CD8-positive, alpha-beta T cell (primary cell): ENCODE measurements at places on chromosomes 5 and 9. TPM values are rescaled to one million over a fixed set of nuclear protein-coding genes. Genes with fewer than 3 reads are reported as not detected.
A peak's percentile ranks its signal among the peaks of the same experiment; 100 is the strongest.

- DNase-seq, result no peak
Observed at GRCh38 chr5:174176511-174176910, 131.0 kb downstream of the NSG2 start.

- DNase-seq, result no peak
Observed at GRCh38 chr5:175674731-175675346, 17.0 kb downstream of the HRH2 start.

- DNase-seq, result no peak
Observed at GRCh38 chr9:111896942-111897600, 457 bp downstream of the UGCG start.

The TNC gene
- not detected for total RNA-seq

DNA sequence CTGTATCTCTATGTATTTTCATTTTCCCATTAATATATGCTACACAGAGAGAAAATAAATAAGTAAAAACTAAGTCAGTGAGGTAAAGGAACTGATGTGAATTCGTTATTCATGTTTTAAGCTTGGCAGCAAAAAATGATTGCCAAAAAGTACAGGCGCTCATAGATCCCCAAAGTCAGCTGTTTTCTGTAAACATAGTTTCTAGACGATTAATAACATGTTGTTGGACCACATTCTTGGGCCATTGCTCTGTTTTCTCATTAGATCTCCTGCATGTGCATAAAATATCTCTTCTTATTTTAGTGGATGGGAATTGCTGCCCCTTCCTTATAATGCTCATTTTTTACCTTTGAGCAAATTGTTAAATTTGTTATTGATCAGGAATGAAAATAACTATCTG lies 215.2 kb downstream of the TLE1 start:
- DNase-seq, result no peak

The IRX4 gene
- total RNA-seq, result not detected

DNA sequence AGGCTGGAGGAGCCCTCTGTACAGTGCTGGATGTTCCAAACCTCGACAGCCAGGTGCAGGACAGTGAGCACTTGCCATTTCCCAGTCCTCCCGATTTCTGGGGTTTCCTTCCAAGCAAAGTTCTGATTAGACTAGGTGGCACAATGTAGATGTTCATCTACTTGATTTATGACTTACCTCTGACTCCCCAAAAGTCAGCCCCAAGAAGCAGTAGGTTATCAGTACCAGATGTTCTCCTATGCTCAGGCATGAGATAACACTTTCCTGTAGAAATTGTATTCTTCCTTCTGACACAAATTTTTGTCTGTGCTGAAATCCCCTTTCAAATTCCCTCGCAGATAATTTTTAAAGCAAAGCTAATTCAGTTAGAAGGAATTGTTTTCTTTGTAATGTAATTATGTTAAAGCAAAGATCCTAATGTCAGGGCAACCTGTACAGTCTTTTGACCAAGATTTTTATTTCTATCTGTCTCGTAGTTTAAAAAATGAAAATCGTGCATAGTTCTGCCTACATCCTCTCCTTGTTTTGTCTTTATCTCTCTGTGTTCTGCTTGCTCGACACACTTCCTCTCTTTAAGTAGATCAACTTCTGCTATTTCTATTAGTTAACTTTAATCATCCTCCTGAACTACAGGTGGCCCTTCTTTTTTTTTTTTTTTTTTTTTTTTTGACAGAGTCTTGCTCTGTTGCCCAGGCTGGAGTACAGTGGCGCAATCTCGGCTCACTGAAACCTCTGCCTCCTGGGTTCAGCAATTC lies 102.4 kb upstream of the PJA2 start:
- no peak for DNase-seq

DNA sequence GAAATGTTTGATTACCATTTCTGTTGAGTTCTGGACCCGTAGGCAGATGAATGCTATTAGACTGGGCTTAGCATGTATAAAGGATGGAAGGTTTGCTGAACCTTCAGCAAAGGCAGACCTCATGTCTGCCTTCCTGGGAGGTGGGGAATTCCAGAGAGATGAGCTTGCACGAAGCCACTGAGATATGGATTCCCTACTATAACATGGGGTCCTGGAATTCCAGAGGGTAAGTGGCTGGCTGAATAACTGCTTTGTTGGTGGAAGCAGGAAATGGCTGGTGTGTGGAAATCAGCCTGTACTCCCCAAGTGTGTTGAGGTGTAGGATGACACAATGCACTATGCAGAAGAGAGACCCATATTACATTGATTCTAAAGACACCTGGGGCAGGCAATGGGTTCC lies 526.4 kb downstream of the CTNND2 start:
- no peak for DNase-seq

GRCh38 chr9:102855641-102856040 lies 139.5 kb upstream of the CYLC2 start:
- DNase-seq, result no peak

The MYOT gene
- not detected for total RNA-seq

The BASP1 gene
- total RNA-seq, result 0.22 TPM

- DNase-seq, result no peak
Observed at GRCh38 chr5:30752015-30752414, 441.5 kb upstream of the CDH6 start.

- no peak for DNase-seq
Observed at GRCh38 chr9:81861644-81862043, 66.6 kb upstream of the SPATA31D4 start.

- no peak for DNase-seq
Observed at GRCh38 chr9:93256878-93257807, 73.2 kb downstream of the WNK2 start.

The SPRY4 gene
- total RNA-seq, result 1.2 TPM

The STXBP1 gene
- total RNA-seq, result 8.9 TPM

The NRARP gene
- total RNA-seq, result 1.5 TPM

- DNase-seq, result no peak
Observed at GRCh38 chr5:96753848-96754247, 53.9 kb downstream of the ERAP1 start.

GRCh38 chr9:89953824-89954615 lies 349.2 kb downstream of the GADD45G start:
- no peak for DNase-seq

- DNase-seq, result no peak
Observed at GRCh38 chr5:122880170-122880689, 34.8 kb downstream of the SNX24 start.

DNA sequence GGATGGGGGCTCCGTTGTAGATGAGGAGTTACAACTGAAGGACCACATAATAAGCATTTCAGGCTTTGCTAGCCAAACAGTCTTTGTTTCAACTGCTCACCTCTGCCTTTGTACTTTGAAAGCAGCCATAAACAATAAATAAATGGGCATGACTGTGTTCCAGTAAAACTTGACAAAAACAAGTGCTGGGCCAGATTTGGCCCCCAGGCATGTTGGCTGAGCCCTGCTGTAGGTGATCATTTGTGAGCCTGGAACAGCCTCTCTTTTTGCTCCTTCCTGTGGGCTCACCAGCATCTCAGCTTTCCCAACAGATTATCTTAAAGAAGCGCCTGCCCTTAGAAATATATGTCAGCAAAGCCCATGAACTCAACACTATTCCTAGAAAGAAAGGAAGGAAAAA lies 149.4 kb downstream of the GOLPH3 start:
- no peak for DNase-seq

The PCDHB12 gene
- total RNA-seq, result not detected

DNA sequence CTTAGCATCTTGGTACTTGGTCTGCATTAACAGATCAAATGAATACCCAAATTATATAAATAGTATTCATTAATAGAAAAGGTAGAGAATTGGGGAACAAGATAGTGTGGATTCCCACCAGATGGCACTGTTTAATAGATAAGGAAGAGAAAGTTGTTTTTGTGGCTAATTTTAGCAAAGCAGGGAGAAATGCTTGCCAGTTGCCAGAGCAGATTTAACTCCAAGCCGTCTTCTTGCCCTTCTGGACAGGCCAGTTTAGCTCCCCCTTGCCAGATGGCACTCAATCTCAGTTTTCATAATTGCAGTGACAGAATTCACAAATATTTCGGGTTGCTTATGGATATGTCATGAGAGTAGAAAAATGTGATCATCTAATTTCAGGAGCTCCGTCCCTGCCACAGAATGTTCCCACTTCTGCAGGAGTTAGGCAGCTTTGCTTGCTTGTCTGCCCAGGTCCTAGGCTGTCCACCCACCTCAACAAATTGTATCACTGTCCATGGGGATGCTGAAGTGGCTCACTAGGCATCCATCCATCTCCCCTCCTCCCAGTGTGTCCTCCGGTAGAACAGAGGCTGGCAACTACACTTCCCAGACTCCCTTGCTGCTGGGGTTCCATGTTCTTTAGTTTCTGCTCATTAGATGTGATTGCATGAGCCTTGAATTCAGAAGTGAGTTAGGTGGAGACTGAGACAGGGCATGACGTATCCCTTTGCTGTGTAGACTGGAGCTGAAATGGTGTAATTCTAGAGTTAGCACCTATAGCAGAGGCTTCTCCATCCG lies 11.8 kb upstream of the HEXB start:
- no peak for DNase-seq

- DNase-seq, result no peak
Observed at GRCh38 chr5:150349681-150350275, 7.7 kb upstream of the TCOF1 start.

The SPATA31A1 gene
- not detected for total RNA-seq

GRCh38 chr9:126932871-126933321 lies 18.3 kb downstream of the RALGPS1 start:
- DNase-seq, result no peak

DNA sequence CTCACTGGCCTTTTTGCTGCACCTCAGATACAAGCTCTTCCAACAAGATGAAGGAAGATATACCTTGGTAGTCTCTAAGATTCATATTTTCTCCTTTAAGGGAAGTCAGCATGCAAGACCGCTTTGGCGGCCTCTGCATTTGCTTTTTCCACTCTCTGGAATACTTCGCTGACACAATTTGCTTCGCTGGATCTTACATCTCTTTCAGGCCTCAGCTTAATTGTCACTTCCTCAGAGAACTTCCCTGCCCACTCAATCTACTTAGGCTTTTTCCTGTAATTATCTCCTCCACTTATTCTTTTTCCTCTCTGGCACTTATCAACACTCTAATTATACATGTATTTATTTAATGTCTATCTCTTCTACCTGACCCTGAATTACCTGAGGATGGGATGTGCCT lies 1131.1 kb upstream of the WWC1 start:
- no peak for DNase-seq

The INSL4 gene
- total RNA-seq, result not detected

The PCDHB7 gene
- not detected for total RNA-seq

- DNase-seq, result peak; percentile 75
Observed at GRCh38 chr5:159098603-159099436, 896 bp downstream of the EBF1 start.

GRCh38 chr5:14762549-14763216 lies 98.2 kb downstream of the OTULIN start:
- no peak for DNase-seq

The CDH12 gene
- not detected for total RNA-seq

DNA sequence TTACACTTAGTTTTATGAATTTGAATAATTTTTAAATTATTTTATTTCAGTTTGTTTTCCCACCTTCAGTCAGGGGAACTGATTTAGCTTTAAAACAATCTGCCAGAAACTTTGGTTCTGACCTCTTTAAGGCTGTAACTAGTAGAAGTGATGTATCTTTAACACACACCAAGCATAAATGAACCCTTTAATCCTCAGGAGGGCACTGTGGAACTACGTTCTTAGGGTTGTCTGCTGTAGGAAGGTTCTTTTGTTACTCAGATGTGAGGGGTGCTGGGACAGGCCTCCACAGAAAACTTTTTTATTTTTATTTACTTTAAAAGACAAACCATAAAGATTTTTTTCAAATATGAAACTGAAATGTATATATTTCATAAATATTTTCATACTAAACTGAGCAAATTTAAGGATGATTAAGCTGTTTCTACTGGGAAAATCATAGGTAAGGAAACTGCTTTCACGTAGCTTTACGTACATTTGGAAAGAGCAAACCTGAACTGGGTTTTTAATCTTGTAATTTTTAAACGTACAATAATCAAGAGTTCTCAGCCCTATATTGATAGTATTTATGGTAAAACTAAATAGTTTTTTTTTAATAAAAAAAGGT lies 5.3 kb downstream of the KLF4 start:
- peak; percentile 23 for DNase-seq

GRCh38 chr5:14243766-14244165 lies 100.6 kb downstream of the TRIO start:
- DNase-seq, result no peak

DNA sequence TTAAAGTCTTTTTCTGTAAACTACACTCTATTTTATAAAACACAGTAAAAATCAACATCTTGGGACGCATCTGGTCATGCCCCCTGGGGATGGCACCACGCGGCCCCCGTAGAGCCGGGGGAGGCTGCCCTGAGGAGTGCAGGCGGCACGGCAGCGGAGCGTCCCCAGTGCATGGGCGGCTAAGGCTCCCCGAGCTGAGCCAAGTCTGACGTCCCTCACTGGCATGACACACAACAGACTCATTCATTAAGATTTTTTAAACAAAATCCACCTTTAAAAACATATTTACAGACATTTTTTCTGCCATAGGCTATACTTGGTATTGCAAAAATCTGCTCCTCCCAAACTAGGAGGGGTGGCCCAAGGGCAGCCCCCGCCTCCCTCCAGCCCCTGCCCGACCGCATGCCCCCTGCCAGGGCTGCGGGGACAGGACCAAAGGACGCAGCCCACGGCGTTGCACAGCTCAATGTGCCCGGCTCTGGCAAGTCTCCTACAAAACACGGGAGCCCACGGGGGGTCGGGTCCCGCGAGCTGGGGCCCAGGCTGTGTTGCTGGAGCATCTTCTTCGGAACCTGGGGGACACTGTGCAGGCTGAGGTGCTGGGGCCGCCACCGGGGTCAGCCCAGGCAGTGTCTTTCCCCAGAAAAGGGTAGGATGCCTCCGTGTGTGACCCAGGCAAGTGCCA lies 11.8 kb upstream of the SEC16A start:
- DNase-seq, result no peak

DNA sequence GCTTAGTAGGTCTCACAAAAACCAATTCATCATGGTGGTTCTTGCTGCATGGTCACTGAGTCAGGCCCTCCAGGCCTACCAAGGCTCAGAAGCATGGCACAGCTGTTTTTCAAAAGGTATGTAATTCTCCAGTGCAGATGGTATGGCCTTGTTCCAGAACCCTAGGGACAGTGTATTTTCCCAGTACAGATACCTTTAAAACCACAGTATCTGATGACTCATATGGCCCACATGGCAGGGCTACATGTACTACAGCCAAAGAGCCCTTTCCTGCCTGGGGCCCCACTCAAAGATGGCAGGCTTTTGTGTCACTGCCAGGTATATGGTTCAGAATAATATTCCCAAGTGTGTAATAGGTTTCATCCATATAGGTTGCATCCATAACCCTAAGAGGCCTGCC lies 16.5 kb downstream of the CSF2 start:
- DNase-seq, result no peak

- DNase-seq, result no peak
Observed at GRCh38 chr5:7376871-7377270, 19.1 kb upstream of the ADCY2 start.

DNA sequence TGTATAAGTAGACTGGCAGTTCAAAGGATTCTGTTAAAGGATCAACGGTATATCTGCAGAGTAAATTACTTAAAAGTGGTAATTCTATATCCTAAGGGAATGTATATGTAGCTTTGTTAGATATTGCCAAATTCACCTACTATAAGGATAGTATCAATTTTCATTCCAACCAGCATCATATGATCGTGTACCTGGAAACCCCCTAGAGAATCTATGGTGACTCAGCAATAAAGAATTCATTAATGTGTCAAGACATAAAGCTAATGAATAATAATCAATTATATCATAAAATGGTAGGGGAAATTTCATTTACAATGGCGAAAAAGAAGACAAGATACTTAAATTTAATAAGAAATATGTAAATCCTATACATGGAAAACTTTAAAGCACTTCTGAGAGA lies 234.1 kb upstream of the ACTBL2 start:
- DNase-seq, result no peak

The STC2 gene
- not detected for total RNA-seq
